Activated CD8-positive, alpha-beta T cell treated with anti-CD3 and anti-CD28 coated beads for 36 hours (primary cell): ENCODE measurements at places on chromosomes 2 and 18. TPM values are rescaled to one million over a fixed set of nuclear protein-coding genes. Genes with fewer than 3 reads are reported as not detected.

DNA sequence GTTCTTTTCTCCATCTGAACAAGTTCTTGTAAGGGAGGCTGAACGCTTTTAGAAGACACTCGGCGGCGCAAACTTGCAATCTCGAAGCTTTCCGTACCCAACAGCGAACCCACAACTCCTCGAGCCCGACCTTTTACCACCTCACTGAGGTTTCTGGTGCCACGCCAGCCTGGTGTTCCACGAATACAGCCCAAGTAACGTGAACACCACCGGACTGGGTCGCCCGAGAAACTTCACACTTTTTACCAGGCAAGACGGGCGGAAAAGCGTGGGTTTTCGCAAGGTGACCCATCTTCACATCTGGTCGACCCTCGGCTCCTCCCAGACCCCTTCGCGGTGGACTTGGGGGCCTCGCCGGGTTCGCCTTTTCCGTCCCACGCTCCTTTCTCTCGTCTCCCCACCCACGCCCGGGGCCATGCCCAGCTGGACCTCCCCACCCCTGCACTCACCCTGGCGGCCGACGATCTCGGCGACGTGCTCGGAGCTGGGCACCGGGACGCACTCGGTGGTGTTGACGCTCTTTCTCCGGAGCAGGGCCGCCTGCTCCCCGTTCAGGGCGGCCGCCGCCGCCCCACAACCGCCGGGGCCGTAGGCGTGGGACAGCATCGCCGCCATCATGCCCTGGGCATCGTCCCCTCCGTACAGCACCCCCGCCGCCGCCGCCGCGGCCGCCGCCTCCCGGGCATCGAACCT lies 1.2 kb downstream of the MEX3C start:
- peak; percentile 76 for DNase-seq
- peak overlapping the region; percentile 97 for H3K27ac ChIP-seq
- H3K27me3 ChIP-seq = no peaks in the 10 kb centered on the region

DNA sequence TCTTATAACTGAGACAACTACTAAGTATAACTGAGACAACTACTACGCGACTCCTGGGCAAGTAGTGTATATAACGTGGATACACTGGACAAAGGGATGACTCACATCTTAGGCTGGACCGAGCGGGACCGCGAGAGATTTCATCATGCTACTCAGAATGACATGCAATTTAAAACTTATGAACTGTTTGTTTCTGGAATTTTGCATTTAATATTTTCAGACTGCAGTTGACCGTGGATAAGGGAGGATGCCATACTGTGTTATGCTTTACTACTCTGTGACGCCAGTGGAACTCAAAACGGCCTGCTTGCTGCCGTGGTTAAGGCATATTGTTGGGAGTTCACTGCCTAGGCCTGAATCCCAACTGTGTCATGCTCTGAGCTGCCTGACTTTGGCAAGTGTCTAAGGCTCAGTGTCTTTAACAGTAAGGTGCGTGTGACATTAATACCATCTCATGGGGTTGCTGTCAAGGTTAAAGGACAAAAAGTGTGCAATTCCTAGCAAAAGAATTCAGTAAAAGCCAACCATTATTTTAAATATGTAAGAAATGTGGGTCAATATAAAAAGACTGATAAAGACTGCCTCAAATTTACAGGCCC lies 64.6 kb downstream of the BMP10 start:
- peak overlapping the region; percentile 8 for H3K27ac ChIP-seq
- no peaks in the 10 kb centered on the region for H3K27me3 ChIP-seq
- no peak for DNase-seq

REL gene
- total RNA-seq = 84.7 TPM

GRCh38 chr2:198374375-198375082 lies 570.1 kb downstream of the PLCL1 start:
- H3K27me3 ChIP-seq = peaks cover 31% of the 10 kb centered on the region
- H3K36me3 ChIP-seq = no peaks in the 10 kb centered on the region
- DNase-seq = peak; percentile 66
- no peak overlapping the region for H3K27ac ChIP-seq
- no peak overlapping the region for H3K4me3 ChIP-seq
- H3K4me1 ChIP-seq = peaks cover 7% of the 10 kb centered on the region

MAP2 gene
- total RNA-seq = not detected

ARMC9 gene
- total RNA-seq = 2.0 TPM

CCDC138 gene
- 12.3 TPM for total RNA-seq

SLC23A3 gene
- total RNA-seq = 1.1 TPM

DNA sequence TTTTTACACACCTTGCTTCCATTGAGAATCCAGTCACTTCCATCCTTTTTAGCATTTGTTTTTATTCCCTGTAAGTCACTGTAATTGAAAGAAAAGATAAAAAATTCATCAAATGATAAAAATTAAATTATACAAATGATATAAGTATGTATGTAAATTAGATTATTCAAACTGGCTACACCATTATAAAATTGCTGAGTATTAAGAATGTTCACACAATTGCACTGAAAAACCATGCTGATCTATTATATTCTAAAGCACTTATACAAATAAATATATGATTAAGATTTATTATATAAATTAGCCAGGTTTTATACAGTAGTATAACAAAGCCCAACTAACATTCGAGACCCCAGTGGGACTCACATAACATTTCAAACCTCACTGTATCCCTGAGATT lies 15.1 kb downstream of the ACADL start:
- H3K27ac ChIP-seq = no peak overlapping the region
- H3K4me3 ChIP-seq = no peak overlapping the region
- no peaks in the 10 kb centered on the region for H3K36me3 ChIP-seq
- no peak for DNase-seq

ASB18 gene
- not detected for total RNA-seq

GRCh38 chr2:122100756-122101155 lies 345.3 kb downstream of the TSN start:
- H3K36me3 ChIP-seq = no peaks in the 10 kb centered on the region
- H3K27ac ChIP-seq = no peak overlapping the region
- no peaks in the 10 kb centered on the region for H3K4me1 ChIP-seq
- H3K4me3 ChIP-seq = no peak overlapping the region
- no peak for DNase-seq
- H3K27me3 ChIP-seq = no peaks in the 10 kb centered on the region

GPAT2 gene
- 10.2 TPM for total RNA-seq

DNA sequence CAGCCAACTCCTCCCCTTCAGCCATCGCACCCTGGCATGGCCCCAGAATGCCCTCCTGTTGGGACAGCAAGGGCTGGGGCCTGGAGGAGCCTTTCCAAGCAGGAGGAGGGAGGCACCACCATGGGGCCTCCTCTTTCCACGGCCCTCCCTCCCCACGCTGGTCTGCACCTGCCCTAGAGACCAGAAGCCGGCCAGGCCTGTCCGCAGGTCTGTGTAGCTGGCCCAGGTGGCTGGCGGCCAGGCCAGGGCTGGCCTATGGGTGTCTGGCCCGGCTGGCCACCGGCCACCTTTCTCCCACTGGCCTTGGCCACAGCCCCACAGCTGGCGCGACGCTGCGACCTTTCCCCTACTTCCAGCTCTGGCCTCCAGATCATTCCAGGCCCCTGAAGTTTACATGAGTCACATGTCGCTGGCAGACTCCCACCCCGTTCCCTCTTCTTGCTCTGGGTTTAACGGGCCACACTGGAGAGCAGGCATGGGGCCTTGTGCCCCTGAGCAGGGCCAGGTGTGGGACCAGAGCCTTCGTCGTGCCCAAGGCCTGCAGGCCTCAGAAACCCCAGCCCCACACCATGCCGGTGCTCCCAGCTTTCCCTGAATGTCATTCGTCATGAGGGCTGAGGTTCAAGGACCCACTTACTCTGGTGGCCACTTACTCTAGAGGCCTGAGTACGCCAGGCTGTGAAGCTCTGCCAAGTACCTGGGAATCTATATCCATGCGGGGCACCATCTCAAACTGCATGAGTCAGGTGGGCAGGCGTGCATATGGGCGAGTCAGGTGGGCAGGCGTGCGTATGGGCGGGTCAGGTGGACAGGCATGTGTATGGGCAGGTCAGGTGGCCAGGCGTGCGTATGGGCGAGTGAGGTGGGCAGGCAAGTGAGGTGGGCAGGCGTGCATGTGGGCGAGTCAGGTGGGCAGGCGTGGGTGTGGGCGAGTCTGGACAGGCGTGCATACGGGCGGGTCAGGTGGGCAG lies 33.3 kb upstream of the KLF11 start:
- H3K4me1 ChIP-seq = no peaks in the 10 kb centered on the region
- DNase-seq = no peak
- peaks cover 9% of the 10 kb centered on the region for H3K27me3 ChIP-seq
- no peaks in the 10 kb centered on the region for H3K36me3 ChIP-seq
- no peak overlapping the region for H3K4me3 ChIP-seq

GRCh38 chr2:236367506-236368289 lies 103.5 kb upstream of the ASB18 start:
- peaks cover 29% of the 10 kb centered on the region for H3K4me1 ChIP-seq
- peaks cover 61% of the 10 kb centered on the region for H3K27me3 ChIP-seq
- H3K4me3 ChIP-seq = no peak overlapping the region
- no peaks in the 10 kb centered on the region for H3K36me3 ChIP-seq

DNA sequence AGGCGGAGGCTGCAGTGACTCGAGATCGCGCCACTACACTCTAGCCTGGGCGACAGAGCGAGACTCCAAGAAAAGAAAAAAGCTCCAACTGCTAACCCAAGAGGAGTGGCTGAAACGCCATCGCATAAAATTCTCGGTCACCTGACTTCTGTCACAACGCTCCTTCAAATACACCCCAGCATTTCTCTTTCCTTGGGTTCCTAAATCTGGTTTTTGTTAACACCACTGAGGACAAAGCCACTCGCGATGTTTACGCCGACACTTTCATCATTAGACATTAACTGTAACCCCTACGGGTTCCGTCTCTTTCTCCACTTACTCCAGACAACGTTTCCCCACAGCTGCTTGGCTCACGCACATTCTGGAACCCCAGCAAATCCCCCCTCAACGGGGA lies 679 bp downstream of the CLK1 start:
- peak; percentile 38 for DNase-seq
- H3K4me1 ChIP-seq = peaks cover 32% of the 10 kb centered on the region
- H3K27ac ChIP-seq = peak overlapping the region; percentile 97
- H3K27me3 ChIP-seq = peaks cover 2% of the 10 kb centered on the region
- peak overlapping the region; percentile 85 for H3K4me3 ChIP-seq

GPR17 gene
- not detected for total RNA-seq

GRCh38 chr18:55100817-55101457 lies 141.7 kb upstream of the CCDC68 start:
- H3K4me1 ChIP-seq = no peaks in the 10 kb centered on the region
- DNase-seq = no peak
- H3K27ac ChIP-seq = no peak overlapping the region

SIX3 gene
- not detected for total RNA-seq

UGP2 gene
- total RNA-seq = 81.4 TPM

DNA sequence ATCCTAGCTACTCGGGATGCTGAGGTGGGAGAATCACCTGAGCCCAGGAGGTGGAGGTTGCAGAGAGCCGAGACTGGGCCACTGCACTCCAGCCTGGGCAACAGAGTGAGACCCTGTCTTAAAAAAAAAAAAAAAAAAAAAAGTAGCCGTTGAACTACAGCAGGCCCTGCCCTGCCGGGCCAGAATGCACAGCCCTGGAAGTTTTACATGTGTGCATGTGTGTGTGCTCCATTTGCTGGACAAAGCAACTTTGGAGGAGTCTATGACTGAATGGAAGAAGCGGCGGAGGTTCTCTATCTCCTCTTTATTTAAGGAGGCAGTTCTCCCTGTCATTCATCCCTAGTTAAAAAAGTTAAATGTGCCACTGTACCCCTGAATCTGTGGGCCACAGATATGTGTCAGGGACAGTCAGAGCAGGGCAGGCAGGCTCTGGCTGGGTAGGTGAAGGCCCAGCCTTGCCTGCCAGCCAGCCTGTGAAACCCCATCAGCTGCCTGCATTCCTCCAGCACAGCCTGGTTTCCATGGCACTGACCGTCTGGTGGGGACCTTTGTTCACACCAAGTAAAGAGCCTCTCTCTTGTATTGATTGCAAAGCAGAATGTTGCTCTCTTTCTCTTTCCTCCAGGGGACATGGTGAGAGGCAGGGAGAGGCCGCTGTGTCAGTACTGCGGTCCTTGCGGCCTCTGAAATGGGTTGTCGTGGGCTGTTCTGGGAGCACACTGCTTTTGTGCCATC lies 10.9 kb downstream of the LIPG start:
- H3K27ac ChIP-seq = no peak overlapping the region
- H3K4me3 ChIP-seq = no peak overlapping the region
- no peaks in the 10 kb centered on the region for H3K36me3 ChIP-seq
- H3K27me3 ChIP-seq = peaks cover 2% of the 10 kb centered on the region
- no peak for DNase-seq

POTEE gene
- total RNA-seq = 0.43 TPM

DNA sequence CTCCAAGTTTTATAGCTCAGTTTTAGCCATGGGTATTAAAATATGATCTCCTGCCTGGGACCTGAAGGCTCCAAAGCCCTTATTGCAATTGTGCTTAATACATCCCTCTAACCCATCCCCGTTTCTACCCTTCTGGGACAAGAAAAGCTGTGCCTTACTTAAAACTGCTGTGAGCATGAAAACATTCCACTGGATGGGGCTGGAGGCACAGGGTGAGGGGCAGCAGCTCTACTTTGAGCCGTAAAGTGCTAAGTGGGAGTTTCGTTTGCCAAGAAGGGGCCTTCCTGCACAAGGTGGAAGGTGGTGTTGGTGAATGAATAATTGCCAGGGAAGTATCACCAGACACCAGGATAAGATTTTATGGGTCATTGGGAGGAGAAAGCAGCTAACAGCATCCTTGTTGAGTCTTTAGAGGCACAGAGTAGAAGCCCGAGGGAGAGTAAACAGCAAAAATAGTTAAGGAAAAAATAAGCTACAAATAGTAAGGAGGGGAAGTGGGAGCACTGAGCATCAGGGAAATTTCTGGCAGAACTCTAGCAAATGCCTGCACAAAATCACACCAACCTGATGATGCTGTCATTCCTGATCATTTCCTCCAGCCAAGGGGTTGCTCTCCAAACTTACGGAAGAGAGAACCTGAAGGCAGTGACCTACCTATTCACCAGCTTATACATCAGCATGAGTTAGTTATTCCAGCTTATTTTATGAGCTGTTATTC lies 218.4 kb downstream of the MREG start:
- H3K27ac ChIP-seq = no peak overlapping the region
- H3K4me1 ChIP-seq = peaks cover 13% of the 10 kb centered on the region
- peaks cover 4% of the 10 kb centered on the region for H3K27me3 ChIP-seq

- peaks cover 16% of the 10 kb centered on the region for H3K27me3 ChIP-seq
- H3K36me3 ChIP-seq = no peaks in the 10 kb centered on the region
- H3K4me1 ChIP-seq = no peaks in the 10 kb centered on the region
- no peak for DNase-seq
Observed at GRCh38 chr2:219408204-219408603, 10.0 kb upstream of the DES start.

ECEL1 gene
- total RNA-seq = 0.72 TPM

DNA sequence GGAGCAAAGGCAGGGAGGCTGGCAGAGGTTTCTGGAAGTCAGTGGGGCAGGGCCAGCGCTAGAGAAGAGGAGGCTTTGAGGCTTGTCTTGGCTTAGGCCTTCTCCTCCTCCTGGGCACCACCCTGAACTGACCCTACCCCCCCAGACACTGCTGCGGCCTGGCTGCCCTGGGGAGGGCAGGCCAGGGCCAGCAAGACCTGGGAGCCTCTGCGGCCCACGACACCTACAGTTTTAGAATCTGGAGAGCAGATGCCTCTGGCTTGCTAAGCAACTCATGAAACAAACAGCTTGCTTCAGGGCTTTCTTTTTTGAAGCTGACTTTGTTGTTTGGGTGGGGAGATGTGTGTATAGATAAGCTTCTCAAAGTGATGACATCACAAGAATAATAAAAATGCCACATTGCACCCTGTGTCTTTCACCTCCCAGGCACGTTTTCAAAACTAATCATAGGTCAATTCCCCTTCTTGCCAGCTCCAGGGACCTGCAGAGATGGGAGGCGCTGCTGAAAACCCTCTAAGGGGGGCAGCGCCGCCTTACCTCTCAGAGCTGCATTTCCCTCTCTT lies 46.2 kb upstream of the SMAD7 start:
- no peaks in the 10 kb centered on the region for H3K36me3 ChIP-seq
- no peak overlapping the region for H3K4me3 ChIP-seq
- DNase-seq = no peak
- H3K27me3 ChIP-seq = no peaks in the 10 kb centered on the region
- H3K4me1 ChIP-seq = peaks cover 15% of the 10 kb centered on the region
